WTC11 (cell line): ENCODE measurements at places on chromosomes 1 and 21. TPM values are rescaled to one million over a fixed set of nuclear protein-coding genes. Genes with fewer than 3 reads are reported as not detected.

Gene KRTAP7-1
- not detected in 3 replicates for total RNA-seq

Gene CAPZB
- total RNA-seq, result 348 to 380 TPM (median 363 TPM) in 3 replicates

Gene HSD3B2
- 0.94 to 1.0 TPM (median 0.94 TPM) in 3 replicates for total RNA-seq

Gene ANGPTL1
- not detected in 3 replicates for total RNA-seq

Gene BSND
- 0.30 to 0.42 TPM (median 0.37 TPM) in 3 replicates for total RNA-seq
